Hair follicle dermal papilla cell (primary cell): ENCODE measurements at places on chromosomes 3 and 15. TPM values are rescaled to one million over a fixed set of nuclear protein-coding genes. Genes with fewer than 3 reads are reported as not detected.

The INTS14 gene
- total RNA-seq = 34.9 and 36.5 TPM in 2 replicates

The SENP8 gene
- total RNA-seq = 2.3 and 2.4 TPM in 2 replicates

The LDHAL6B gene
- total RNA-seq = not detected in 2 replicates

The SI gene
- total RNA-seq = not detected in 2 replicates

The GABRA5 gene
- under 0.01 TPM in 1 of 2 replicates, not detected in the other for total RNA-seq

The CYP11A1 gene
- 0.36 and 0.81 TPM in 2 replicates for total RNA-seq

The GHRL gene
- total RNA-seq = 0.32 and 0.36 TPM in 2 replicates

The TRH gene
- not detected in 2 replicates for total RNA-seq

The ST6GAL1 gene
- total RNA-seq = 3.9 and 4.6 TPM in 2 replicates

The AADAC gene
- total RNA-seq = not detected in 2 replicates

The SLC27A2 gene
- total RNA-seq = 0.16 and 0.24 TPM in 2 replicates

The GLCE gene
- total RNA-seq = 12.0 and 13.6 TPM in 2 replicates

The IQCH gene
- 4.5 and 5.8 TPM in 2 replicates for total RNA-seq

The LMAN1L gene
- total RNA-seq = not detected in 2 replicates

The MYRIP gene
- 0.49 and 0.65 TPM in 2 replicates for total RNA-seq

The GATA2 gene
- 0.97 and 1.2 TPM in 2 replicates for total RNA-seq

The FETUB gene
- not detected in 2 replicates for total RNA-seq

The GOLGA8N gene
- 3.3 and 14.1 TPM in 2 replicates for total RNA-seq

The LRRC15 gene
- 9.0 and 14.3 TPM in 2 replicates for total RNA-seq

The SQOR gene
- total RNA-seq = 130 and 139 TPM in 2 replicates

The CRABP1 gene
- total RNA-seq = 0.32 and 0.49 TPM in 2 replicates

The GPR171 gene
- not detected in 2 replicates for total RNA-seq

The CLDN11 gene
- total RNA-seq = 290 and 368 TPM in 2 replicates

The LOXL1 gene
- total RNA-seq = 342 and 434 TPM in 2 replicates

The MORC1 gene
- not detected in 2 replicates for total RNA-seq

The FYCO1 gene
- 26.8 and 31.0 TPM in 2 replicates for total RNA-seq

The EMC7 gene
- 25.1 and 27.1 TPM in 2 replicates for total RNA-seq

The CHST13 gene
- total RNA-seq = 0.24 and 0.65 TPM in 2 replicates

The P2RY14 gene
- 0.16 TPM in 1 of 2 replicates, not detected in the other for total RNA-seq

The GOLGB1 gene
- total RNA-seq = 47.8 and 48.0 TPM in 2 replicates

The GABRB3 gene
- total RNA-seq = 0.85 and 2.8 TPM in 2 replicates

The RASGRP1 gene
- total RNA-seq = 0.24 and 0.32 TPM in 2 replicates

The ADCY5 gene
- total RNA-seq = 0.97 and 1.3 TPM in 2 replicates

The SAXO2 gene
- total RNA-seq = 1.6 TPM in 1 of 2 replicates, not detected in the other

The MASP1 gene
- total RNA-seq = 115 and 204 TPM in 2 replicates

The PARP15 gene
- total RNA-seq = 1.1 and 2.3 TPM in 2 replicates

The UCN2 gene
- 2.6 and 2.9 TPM in 2 replicates for total RNA-seq

The MRAS gene
- total RNA-seq = 42.9 and 58.9 TPM in 2 replicates

The SNTN gene
- not detected in 2 replicates for total RNA-seq

The SEMA3F gene
- total RNA-seq = 3.6 and 4.5 TPM in 2 replicates

The EXD1 gene
- total RNA-seq = not detected in 2 replicates

The DUOXA2 gene
- not detected in 2 replicates for total RNA-seq

The TP63 gene
- total RNA-seq = 0.49 and 1.1 TPM in 2 replicates

The STRC gene
- under 0.01 TPM in 1 of 2 replicates, not detected in the other for total RNA-seq
